ENCODE measurements at places on chromosomes 7 and 10.

DNA sequence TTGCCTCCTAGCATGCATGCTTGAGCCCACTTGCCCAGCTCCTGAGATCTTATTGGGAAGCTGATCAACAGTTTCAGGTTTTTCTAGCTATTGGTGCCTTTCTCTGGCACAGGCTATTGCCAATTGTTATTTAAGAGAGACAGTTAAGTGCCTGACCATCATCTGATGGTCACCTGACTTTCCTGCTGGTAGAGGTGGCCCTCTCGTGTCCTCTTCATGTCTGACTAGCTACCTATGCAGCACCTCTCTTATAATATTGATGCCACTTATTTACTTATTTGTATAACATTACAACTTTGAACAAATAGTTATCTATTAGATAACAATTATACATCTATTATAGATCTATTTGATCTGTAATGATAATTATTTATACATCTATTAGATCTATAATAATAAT lies 205.9 kb upstream of the SEMA3D start:
- DNase-seq, result no peak

GRCh38 chr7:19117870-19118608 lies 603 bp upstream of the TWIST1 start:
- no peak for DNase-seq

- DNase-seq, result no peak
Observed at GRCh38 chr10:60762554-60762953, 15.7 kb upstream of the CDK1 start.

- DNase-seq, result no peak
Observed at GRCh38 chr10:45532480-45532879, 140.1 kb downstream of the ZFAND4 start.

- no peak for DNase-seq
Observed at GRCh38 chr10:63530409-63530808, 9.2 kb downstream of the REEP3 start.

- peak; percentile 23 for DNase-seq
Observed at GRCh38 chr10:130339911-130340310, 203.7 kb downstream of the GLRX3 start.

Measured in islet precursor cell (in vitro differentiated cells).